GM23248 (cell line): ENCODE measurements at places on chromosomes 2 and 18. TPM values are rescaled to one million over a fixed set of nuclear protein-coding genes. Genes with fewer than 3 reads are reported as not detected.

GRCh38 chr2:136363900-136364299, 246.0 kb upstream of the CXCR4 start:
- DNase-seq = peak; percentile 4
- no peaks in the 10 kb centered on the region for H3K4me1 ChIP-seq
- H3K27ac ChIP-seq = no peak overlapping the region
- no peaks in the 10 kb centered on the region; the same call in 1 of the 2 replicates for H3K27me3 ChIP-seq
- H3K4me3 ChIP-seq = no peak overlapping the region

- H3K4me1 ChIP-seq = no peaks in the 10 kb centered on the region
- H3K27ac ChIP-seq = no peak overlapping the region
- no peaks in the 10 kb centered on the region for H3K36me3 ChIP-seq
- no peak overlapping the region for H3K4me3 ChIP-seq
These were observed 192.8 kb downstream of the DNER start for GRCh38 chr2:229521576-229521975.

Gene GNAL
- 0.16 and 0.19 TPM in 2 replicates for polyA plus RNA-seq

DNA sequence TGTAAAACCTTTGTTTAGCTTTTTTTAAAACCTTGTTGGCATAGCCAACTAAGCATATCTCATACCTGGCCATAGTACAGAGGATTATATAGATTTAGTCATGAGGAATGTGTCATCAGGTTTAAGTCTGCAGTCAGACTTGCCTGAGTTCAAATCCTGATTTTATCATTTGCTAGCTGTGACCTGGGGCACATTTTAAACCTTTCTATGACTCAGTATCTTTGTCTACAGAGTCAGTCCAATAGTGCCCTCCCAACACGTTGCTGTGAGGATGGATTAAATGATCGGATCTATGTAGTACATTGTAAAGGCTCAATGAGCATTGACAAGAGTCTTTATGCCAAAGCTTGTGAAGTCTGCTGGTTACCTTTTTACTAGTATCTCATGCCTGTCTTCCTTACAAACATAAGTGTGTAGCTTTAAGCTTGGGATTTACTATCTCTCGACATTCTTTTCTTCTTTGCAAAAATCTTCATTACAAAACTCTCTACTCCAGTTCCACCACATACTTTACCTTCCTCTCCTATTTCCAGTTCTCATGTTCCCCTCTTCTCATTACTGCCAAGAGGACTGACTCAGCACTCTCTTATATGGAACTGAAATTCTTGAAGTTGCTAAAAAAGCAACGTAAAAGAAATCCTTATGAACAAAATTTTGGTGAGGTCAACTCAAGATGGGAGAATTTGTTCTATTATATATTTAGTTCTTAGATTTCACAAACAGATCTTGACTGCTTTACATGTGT, 68.1 kb upstream of the RBMS1 start:
- peak; percentile 55 for DNase-seq
- H3K4me1 ChIP-seq = peaks cover 18% of the 10 kb centered on the region
- H3K4me3 ChIP-seq = no peak overlapping the region
- H3K27ac ChIP-seq = peak overlapping the region; percentile 26
- H3K36me3 ChIP-seq = no peaks in the 10 kb centered on the region
- no peaks in the 10 kb centered on the region for H3K27me3 ChIP-seq

- H3K36me3 ChIP-seq = no peaks in the 10 kb centered on the region
- H3K27ac ChIP-seq = no peak overlapping the region
- H3K4me1 ChIP-seq = peaks cover 6% of the 10 kb centered on the region
- no peak overlapping the region for H3K4me3 ChIP-seq
- no peak for DNase-seq
These were observed 21.3 kb upstream of the TTN start for GRCh38 chr2:178828486-178828881.
